ENCODE measurements at places on chromosomes 13 and 19.

DNA sequence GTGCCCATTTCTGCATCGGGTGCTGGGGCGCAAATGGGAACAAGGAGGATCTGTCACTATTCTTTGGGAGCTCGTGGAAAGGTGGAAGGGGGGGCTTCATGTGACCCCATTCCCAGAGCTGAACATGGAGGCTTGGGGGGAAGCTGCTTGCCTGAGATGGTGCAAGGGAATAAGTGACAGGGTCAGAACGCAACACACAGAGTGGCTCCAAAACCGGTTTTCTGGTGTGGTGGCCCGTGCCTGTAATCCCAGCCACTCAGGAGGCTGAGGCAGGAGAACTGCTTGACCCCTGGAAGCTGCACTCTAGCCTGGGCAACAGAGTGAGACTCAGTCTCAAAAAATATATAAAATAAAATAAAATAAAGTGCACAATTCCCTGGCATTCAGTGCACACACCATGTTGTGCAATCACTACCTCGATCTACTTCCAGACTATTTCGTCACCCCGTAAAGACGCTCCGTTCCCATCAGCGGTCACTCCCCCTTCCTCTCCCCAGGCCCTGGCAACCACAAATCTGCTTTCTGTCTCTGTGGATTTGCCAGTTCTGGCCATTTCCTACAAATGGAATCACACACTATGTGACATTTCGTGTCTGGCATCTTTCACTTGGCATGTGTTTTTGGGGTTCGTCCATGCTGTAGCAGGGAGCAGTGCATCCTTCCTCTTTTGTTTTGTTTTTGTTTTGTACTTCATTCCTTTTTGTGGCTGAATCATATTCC lies 18.2 kb upstream of the COMP start:
- H3K4me3 ChIP-seq, result no peak overlapping the region
- peaks cover 2% of the 10 kb centered on the region for H3K4me1 ChIP-seq

- no peaks in the 10 kb centered on the region for H3K27me3 ChIP-seq
- peaks cover 2% of the 10 kb centered on the region for H3K4me1 ChIP-seq
- no peak overlapping the region for H3K27ac ChIP-seq
Measured at GRCh38 chr13:113466383-113466782, 13.1 kb upstream of the ADPRHL1 start.

DNA sequence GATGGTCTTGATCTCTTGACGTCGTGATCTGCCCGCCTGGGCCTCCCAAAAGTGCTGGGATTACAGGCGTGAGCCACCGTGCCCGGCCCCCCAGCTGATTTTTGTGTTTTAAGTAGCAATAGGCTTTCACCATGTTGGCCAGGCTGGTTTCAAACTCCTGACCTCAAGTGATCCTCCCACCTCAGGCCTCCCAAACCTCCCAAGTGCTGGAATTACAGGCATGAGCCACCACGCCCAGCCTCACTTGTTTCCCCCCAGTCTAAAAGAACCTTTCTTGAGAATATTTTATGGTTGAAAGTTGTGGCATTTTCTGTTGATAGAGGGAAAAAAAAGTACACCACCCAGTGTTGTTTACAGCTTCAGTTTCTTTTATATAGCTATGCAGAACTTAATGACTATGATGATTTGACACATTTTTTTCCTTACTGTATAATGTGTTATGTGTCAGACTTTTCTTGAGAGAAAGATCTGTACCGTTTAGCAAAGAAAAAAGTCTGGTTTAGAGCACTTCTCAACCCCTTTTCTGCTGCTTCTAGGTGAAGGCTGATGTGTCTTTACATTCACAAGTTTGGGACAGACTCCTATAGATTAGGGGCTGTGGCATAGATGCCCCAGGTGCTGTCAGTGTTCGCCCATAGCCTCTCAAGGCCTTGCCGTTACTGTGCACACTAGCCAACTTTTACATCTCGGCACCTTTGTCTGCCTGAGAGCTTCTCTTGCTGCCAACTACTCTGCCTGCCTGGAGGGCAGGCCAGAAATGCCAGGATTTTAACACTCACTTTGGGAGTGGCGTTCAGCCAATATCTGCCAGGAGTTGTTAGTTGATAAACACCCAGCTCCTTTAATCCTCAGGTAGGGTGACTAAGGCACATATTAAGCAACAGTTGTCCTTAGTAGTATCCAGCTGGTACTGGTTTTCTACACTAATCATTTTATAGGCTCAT lies 33.0 kb downstream of the KCTD4 start:
- H3K27ac ChIP-seq, result no peak overlapping the region
- peaks cover 22% of the 10 kb centered on the region for H3K36me3 ChIP-seq
- H3K4me1 ChIP-seq, result peaks cover 8% of the 10 kb centered on the region
- H3K4me3 ChIP-seq, result no peak overlapping the region
- DNase-seq, result no peak

- H3K4me1 ChIP-seq, result no peaks in the 10 kb centered on the region
- H3K4me3 ChIP-seq, result no peak overlapping the region
- DNase-seq, result no peak
- H3K27ac ChIP-seq, result no peak overlapping the region
- H3K27me3 ChIP-seq, result no peaks in the 10 kb centered on the region
Measured at GRCh38 chr13:54750521-54750920, 1721.9 kb downstream of the OLFM4 start.

Data from activated T-helper 2 cell treated with anti-CD3 and anti-CD28 coated beads, Interferon-gamma antibody, Interleukin-2, Interleukin-4, amounts not matched to agents 10 μg/mL and 5 μg/mL and 100 μg/mL, durations not matched to agents 14 hours and 24 hours and 36 hours (primary cell).